ENCODE measurements at places on chromosomes 2 and 18.

GRCh38 chr2:181407171-181407570, 50.0 kb upstream of the ITGA4 start:
- no peak for DNase-seq

- no peak for DNase-seq
These were observed 77.5 kb downstream of the EPB41L3 start for GRCh38 chr18:5466256-5466655.

- DNase-seq = no peak
These were observed 3.9 kb downstream of the KCNG2 start for GRCh38 chr18:79801641-79802040.

DNA sequence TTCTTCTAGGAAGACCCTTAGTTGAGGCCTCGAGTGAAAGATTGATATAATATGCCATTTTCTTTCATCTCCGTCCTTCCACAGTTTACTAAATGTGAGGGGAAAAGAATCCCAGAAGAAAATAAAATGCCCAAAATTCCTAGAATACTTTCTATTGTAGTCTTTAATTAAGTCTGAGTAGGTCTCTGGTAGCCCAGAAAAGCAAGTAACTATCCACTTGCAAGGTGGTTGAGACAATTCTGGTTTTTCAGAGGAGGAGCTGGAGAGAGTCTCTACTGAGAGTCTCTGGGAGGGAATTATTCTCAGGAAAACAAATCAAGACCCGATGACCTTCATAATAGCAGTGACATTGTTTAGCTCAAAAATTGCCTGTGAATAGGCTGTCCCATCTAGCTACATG, 63.9 kb upstream of the TTC39C start:
- no peak for DNase-seq

Data from stimulated activated CD4-positive, alpha-beta T cell treated with anti-CD3 and anti-CD28 coated beads, Interleukin-4, amount 100 ng/mL, for 4 hours (primary cell).